ENCODE measurements at places on chromosomes 7 and 10. TPM values are rescaled to one million over a fixed set of nuclear protein-coding genes. Genes with fewer than 3 reads are reported as not detected.

DNA sequence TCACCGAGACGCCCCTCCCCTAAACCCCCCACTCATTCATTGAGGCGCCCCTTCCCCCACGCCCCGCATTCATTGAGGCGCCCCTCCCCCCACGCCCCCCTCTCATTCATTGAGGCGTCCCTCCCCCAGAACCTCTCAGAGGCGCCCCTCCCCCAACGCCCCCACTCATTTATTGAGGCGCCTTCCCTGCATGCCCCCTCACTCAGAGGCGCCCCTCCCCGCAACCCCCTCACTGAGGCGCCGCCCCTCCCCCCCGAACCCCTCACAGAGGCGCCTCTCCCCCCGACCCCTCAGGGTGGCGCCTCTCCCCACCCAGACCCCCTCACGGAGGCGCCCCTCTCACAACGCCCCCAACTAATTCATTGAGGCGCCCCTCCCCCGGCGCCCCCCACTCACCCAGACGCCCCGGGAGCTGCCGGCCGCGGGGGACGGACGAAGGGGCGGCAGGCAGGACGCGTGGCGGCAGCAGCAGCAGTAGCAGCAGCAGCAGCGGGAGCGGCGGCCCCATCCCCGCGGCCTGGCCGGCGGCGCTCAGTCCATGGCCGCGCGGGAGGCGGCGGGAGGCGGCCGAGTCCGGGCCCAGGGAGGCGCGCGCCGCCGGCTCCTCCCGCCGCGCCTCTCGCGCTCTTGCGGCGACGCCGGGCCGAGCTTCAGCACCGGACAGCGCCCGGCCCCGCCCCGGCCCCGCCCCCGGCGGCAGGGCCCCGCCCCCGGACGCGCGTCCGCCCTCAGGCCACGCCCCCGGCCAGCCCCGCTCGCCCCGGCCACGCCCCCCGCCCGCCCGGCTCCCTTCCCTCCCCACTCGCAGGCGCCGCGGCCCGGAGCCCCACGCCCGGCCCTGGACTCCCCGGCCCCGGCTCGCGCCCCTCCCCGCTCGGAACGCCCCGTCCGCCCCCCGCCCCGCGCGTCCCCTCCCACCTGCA is at the start of gene PTPRN2:
Gene PTPRN2 (minus strand): TSS at position 662 of the 923 bp plus-strand sequence.
- peak; percentile 74 for DNase-seq

DNA sequence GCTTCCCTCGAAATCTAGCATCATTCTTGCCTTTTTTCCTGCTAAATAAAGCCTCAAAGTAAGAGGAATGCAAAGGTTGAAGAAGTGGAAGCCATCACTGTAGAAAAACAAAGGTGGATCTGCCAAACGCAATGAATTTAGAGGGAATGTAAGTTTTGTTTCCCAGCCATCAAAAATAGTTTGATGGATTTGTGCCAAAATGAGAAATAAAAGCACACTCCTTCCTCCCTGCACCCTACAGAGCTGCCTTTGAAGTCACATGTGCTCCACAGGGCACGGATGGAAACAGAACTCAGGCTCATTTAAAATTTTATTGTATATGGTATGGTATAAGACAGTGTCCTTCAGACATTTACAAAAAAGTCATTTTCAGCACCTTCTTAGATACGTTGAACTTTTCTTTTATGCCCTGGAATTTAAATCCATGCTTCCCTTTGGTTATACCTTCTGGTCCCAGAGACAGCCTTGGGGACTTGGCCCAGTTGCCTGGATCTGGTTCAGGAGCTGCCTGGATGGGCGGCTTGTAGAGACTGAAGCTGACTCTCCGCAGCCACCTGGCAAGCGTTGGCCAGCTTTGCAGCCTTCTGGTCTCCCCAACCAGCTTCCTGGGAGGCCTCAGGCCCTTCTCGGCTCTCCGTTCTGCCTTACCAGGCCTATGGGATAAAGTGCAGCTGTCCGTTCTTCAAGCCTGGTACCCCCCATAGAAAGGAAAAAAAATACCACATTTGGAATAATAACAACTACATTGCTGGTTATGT is 228.5 kb upstream of the NEBL start:
- DNase-seq: no peak

DNA sequence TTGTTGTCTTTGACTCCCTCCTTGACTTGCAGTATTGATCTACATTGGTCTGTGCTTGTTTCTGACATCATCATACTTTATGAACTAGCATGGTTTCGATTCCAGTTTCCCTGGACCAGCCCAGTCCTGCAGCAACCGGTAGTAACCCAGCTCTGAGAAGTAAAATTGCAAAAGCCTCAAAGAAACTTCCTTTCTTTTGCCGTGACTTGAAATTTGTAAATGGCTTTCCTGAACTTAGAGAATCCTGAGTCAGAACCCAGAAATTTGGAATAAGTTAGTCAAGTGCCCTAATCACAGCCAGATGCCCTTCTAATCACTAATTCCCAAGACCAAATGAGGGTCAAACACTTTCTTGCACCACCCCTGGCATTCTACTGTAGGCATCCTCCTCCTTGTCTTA is 15.0 kb downstream of the TAS2R60 start:
- no peak for DNase-seq

OR2A12 gene
- total RNA-seq: not detected

KCNH2 gene
- 1.3 TPM for total RNA-seq

- DNase-seq: peak; percentile 25
These were observed 6.6 kb upstream of the ZNF786 start for GRCh38 chr7:149097088-149097487.

GRCh38 chr7:140722254-140722653 is 25.7 kb downstream of the NDUFB2 start:
- DNase-seq: no peak

- DNase-seq: no peak
These were observed 39.9 kb upstream of the HDAC9 start for GRCh38 chr7:18455606-18456005.

DNA sequence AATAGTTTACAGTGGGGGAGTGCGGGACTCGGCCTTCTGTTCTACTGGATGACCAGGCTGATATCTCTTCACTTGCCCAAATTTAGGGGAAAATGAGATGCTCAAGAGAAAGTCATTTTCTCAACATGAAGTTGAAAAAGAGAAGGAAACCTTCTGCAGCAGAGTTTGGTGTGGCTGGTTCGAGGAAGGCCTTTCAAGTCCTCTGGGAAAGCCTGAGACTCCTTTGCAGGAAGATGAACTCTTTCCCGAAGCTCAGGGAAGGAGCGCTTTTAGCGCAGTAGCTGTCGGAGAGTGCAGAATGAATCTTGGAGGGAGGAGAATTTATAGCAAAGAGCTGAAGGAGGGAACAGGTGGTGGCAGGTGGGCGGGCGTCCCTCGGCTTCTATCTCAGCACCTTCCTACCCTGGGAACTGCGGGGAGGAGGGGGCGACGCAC is at the start of gene ATOH7:
Gene ATOH7 (minus strand): TSS at position 297 of the 435 bp plus-strand sequence. CDS start 436 bp downstream, outside the sequence.
- DNase-seq: peak; percentile 50

- no peak for DNase-seq
These were observed 115.8 kb downstream of the RGS10 start for GRCh38 chr10:119426699-119427098.

DNA sequence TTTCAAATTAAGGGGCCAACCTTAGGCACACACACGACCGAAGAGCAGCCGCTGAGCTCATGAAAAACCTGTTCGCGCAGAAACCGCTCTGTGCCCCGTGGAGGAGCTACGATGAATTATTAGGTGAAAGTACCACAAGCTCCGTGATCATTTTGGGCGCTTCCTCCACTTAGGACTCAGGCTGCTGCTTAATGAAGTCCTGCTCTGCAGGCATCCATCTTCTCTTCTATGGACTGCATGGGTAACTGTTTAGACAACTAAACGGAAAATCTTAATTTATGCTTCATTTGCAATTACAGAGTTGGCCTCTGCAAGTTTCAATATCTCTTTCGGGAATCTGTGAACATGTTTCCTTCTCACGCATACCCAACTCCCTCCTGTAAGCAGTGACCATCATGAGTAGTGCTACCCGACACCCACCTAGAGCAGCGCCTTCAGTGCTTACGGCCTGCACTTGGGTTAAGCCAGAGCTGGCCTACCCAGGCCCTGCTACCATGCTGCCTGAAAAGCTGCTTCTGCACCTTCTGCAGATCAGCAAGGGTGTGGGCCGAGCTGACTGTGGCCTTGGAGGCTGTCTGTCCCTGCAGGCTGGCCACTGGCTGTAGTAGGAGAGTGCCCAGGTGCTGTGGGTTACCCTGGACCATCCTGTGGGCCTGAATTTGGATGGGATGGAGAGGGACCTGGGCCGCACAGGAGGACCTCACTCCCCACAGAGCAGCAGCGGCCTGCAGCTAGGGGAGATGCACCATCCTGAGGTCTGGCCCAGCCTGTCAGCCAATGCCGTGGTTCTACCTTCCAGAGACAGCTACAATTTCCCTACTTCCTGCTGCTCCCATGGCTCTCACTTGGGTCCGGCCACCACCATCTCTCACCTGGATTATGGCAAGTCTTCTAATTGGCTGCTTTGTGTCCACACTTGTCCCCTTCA is 36.0 kb downstream of the GNA12 start:
- no peak for DNase-seq

GLRX3 gene
- total RNA-seq: 52.5 TPM

- no peak for DNase-seq
These were observed 45.0 kb downstream of the SEMA3A start for GRCh38 chr7:84149573-84149972.

CNPY1 gene
- not detected for total RNA-seq

- no peak for DNase-seq
These were observed 6.1 kb upstream of the RBM33 start for GRCh38 chr7:155638366-155638765.

DNA sequence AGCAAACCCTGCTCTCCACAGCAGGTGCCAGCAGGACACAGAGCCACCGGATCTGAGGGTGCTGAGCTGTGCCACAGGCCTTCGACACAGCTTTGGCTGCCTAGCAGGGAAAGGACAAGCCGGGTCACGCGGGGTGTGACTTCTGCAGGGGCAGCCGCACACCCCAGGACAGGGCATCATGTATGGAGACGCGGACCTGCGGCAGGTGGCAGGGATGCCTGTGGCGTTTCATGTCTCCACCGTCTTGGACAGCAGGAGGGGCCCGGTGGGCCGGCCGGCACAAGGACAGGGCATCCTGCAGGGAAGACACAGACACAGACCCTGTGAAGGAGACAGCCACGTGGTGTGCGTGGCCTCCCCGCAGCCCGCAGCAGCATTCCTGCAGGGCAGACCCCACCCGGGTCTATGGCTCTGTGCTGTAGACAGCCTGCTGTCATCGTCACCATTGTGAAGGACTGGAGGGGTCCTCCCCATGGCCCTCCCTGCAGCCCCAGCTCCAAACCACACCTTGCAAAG is 109.2 kb downstream of the PDGFA start:
- no peak for DNase-seq
